ENCODE measurements at places on chromosomes 12 and 14.

DNA sequence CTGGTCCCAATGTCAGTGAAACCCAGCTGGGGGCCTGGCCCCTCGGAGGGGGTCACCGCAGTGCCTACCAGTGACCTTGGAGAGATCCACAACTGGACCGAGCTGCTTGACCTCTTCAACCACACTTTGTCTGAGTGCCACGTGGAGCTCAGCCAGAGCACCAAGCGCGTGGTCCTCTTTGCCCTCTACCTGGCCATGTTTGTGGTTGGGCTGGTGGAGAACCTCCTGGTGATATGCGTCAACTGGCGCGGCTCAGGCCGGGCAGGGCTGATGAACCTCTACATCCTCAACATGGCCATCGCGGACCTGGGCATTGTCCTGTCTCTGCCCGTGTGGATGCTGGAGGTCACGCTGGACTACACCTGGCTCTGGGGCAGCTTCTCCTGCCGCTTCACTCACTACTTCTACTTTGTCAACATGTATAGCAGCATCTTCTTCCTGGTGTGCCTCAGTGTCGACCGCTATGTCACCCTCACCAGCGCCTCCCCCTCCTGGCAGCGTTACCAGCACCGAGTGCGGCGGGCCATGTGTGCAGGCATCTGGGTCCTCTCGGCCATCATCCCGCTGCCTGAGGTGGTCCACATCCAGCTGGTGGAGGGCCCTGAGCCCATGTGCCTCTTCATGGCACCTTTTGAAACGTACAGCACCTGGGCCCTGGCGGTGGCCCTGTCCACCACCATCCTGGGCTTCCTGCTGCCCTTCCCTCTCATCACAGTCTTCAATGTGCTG is 11.0 kb downstream of the ZBTB39 start:
- DNase-seq = no peak

- peak; percentile 54 for DNase-seq
These were observed 52.5 kb downstream of the C12orf75 start for GRCh38 chr12:105382771-105383622.

GRCh38 chr14:35384455-35385041 is 20.0 kb downstream of the NFKBIA start:
- no peak for DNase-seq

- no peak for DNase-seq
These were observed 235.9 kb downstream of the CPNE8 start for GRCh38 chr12:38669530-38669929.

DNA sequence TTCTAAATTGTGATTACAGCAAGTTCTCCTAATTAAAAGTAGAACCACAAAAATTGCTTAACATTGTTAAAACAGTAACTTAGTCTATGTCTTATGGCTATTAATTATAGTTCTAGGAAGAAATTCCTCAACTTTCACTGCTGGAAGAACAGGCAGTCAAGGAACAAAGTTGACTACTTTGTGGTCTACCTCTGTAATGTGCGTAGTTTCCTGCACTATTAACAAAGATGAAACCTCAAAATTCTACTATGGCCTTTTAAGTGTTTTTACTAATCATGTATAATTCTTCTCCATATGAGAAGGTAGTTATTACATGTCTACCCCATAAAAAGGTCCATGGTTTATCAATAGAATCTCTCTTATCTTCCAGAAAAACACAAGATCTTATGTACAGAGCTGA is 7.6 kb downstream of the RASSF9 start:
- no peak for DNase-seq

GRCh38 chr12:21843795-21844194 is 69.3 kb upstream of the KCNJ8 start:
- no peak for DNase-seq

DNA sequence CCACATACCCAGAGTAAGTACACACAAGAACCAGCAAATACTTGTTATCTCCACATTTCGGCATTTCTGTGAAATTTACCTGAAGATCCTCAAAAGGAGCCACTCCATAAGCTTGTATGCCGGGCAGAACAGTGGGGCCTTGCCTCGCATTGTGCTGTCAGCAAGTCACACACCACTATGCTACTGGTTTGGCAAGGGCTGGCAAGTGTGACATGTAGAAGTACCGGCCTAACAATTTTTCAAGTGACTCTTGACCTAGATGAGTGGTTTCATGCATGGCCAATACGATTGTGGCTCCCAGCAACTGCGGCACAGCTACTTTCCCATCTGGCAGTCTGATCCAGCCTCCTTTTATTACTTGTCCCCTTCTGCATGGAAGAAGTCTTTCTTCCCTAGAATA is 69.8 kb downstream of the GAS2L3 start:
- DNase-seq = no peak

DNA sequence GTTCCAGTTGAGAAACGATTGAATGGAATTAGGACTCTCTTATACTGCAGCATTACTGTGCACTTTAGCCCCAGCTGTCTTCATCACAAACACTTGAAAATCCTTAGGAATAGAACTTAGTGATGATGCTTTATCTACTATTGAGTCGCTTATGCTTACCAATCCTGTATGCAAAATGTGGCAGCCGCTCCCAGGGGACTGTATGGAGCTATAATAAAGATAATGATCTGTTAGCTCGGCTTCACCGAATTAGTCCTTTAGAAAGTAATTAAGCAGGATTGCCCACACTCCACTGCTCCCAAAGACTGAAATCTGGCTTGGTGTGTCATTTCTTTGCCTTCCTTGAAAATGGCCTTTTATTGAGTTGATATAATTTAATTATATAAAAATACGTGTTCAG is 10.6 kb downstream of the EML1 start:
- no peak for DNase-seq

DNA sequence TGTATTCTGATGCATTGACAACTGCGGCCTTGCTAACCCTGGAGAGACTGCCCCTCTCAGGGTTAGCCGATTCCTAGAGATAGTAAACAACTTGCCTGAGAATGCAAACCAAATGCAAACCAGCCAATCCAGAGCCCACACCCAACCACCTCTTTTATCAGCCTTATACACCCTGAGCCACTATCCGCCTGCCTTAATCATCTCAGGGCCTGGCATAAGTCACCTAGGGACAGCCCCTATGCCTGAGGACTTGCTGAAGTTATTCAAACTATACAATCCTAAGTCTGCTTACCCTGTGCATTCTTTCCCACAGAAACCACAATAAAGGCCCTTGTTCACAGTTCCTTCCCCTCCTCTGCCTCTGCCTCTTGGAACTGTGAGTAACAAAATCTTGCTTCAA is 177.2 kb downstream of the KCNA5 start:
- no peak for DNase-seq

DNA sequence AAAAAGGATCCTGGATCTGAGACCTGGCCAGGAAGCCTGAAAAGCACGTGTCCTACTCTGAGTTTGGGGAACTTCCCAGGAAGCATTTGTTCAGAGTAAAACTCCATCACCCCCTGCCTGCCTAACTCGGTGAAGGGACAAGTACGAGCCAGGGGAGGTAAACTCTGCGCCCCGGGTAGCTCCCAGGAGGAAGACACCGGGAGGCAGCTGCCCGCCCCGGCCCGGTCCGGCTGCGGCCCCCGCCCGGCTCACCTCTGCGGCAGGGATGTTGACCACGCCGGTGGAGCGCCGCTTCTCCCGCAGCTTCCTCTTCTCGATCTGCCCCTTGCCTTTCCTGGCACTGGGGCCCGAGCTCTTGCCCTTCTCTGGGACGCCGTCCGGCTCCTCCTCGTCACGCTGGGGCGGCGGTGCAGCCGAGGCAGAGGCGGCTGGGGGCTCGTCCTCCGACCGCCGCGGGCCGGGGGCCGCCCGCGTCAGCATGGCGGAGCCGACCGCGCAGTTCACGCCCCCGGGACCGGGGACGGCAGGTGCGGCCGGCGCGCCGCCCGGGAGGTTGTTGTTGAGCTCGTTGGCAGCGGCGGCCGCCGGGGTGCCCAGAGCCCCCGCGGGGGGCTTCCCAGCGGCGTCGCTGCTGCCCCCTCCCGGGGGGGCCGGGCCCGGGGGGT is 1.2 kb downstream of the PAWR start:
- DNase-seq = no peak

- no peak for DNase-seq
These were observed 127.7 kb upstream of the CAND1 start for GRCh38 chr12:67141296-67142018.

- DNase-seq = no peak
These were observed 45.0 kb downstream of the SLC24A4 start for GRCh38 chr14:92368001-92368400.

DNA sequence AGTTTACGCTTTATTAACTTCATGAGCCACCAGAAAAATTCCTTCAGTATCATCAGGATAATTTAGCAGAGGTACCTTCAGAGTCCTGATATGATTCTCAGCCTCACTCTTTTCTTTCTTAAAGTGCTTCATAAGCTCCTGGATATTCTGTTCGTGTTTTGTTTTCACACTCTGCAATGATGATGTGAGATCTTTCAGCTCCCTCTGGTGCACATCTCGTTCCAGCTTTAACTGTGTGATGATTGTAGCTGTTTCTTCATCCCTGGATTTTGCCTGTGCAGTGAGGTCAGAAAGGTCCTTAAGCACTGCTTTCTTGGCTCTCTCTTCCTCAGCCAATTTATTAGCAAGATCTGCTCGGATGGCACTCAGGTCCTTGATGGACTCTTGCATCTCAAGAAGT is 156.7 kb downstream of the CEP128 start:
- no peak for DNase-seq

DNA sequence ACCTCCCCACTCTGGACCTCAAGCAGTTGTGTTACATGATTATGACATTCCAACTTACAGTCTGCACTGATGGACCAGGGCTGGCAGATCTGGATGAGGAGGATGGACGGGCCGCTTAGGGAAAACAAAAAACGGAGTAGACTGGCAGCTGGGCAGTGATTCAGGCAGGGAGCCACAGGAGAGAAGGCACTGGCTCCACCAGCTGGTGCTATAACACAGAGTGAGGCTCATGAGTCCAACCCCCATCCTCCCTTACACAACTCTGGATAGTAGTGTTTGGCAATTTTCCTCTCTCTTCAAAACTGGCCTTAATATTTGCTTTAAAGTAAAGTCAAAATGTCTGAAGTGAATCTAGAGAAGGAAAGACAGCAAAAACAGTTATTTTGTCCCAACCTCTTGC is 9.7 kb upstream of the RIC8B start:
- DNase-seq = no peak

- DNase-seq = no peak
These were observed 85.9 kb downstream of the SSPN start for GRCh38 chr12:26281320-26281719.

- DNase-seq = no peak
These were observed 121.0 kb downstream of the HELB start for GRCh38 chr12:66423266-66423665.

GRCh38 chr12:21988619-21989018 is 47.4 kb upstream of the ABCC9 start:
- DNase-seq = no peak

DNA sequence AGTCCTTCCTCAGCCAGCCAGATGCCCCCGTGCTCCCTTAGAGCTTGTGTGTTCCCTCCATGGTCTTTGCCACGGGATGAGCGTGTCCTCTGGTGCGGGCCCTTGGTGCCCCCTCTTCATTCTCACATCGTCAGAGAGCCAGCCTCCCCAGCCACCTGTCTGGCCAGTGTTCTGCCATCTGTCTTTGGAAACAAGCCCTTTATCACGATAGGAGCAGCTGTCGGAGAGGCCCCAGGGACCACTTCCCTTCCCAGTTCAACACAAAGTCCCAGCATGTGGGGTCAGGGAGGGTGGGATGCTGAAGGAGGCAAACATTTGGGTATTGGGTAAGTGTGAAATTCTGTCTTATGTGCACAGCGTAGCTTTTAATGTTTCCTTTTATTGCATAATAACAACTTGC is 44.5 kb downstream of the DYNC1H1 start:
- DNase-seq = no peak

DNA sequence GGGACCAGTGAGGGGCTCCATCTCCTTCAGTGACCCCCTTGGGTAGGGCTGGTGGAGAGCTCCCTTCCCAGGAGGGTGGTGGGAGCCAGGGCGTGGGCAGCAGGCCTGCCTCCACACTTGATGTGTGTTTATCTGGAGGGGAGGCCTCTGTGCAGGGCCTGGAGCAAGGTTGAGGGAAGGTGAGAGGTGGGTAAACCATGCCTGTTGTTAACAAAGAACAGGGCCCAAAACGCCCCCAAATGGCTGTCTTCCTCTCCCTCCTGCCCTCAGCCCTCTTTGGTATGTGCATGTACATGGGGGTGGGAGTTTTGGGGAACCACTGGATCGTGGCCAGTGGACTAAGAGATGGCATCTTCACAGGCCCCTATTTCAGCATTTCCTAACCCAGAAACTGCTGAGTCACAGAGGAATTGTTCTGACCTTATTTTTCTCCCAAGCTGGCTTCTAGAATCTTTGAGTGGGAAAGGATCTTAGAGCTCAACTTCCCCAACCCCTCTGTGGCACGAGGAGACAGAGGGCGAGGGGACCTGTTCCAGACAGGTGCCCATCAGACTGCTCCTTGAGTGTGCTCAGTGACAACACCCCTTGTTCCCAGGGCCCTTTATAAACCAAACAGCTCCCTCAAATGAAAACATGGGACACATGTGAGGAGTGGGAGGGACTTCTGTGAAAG is 3.6 kb downstream of the SLC48A1 start:
- DNase-seq = no peak

GRCh38 chr12:92330654-92331053 is 185.0 kb upstream of the BTG1 start:
- no peak for DNase-seq

All from HTR-8/SVneo (cell line).